Effector memory CD4-positive, alpha-beta T cell (primary cell): ENCODE measurements at places on chromosomes 12 and 14.

DNA sequence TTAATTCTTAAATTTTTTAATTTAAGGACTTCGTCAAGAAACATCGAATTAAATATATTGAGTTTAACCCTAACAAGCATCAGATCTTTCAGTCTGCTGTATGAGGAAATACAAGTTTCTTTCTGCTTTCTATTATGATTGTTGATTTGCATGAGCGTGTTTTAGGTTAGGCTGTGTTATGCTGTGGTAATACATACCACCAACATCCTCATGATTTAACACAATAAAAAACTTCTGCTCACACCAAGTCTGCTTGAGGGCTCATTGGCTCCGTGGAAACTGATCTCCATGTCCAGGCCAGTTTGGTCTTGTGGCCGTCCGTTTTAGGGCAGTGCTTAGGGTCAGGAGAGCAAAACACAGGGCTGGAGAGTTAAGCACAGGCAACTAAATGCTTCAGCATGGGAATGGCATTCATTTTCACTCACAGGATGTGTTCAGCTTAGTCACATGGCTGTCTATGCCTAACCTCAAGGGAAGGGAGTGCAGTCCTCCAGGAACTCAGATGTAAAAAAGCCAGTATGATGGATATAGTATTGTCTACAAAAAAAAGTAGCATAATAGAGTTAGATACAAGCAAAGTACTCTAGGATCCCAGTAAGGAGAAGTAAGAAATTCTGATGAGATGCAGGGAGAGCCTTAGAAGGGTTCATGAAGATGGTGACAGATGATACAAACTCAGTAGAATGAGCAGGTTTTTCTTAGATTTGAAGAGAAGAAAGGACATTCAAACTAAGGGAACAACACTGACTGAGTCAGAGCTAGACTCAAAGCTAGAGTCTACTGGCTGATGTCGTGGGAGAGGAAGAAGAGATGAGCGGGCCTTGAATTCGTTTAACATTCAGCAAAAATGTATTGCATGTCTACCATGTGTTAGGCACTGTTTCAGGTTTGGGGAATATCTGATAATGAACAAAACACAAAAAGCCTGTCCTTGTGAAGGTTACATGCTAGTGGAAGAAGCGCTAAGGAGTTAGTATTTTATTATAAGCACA is 16.3 kb downstream of the MARK3 start:
- DNase-seq, result no peak

DNA sequence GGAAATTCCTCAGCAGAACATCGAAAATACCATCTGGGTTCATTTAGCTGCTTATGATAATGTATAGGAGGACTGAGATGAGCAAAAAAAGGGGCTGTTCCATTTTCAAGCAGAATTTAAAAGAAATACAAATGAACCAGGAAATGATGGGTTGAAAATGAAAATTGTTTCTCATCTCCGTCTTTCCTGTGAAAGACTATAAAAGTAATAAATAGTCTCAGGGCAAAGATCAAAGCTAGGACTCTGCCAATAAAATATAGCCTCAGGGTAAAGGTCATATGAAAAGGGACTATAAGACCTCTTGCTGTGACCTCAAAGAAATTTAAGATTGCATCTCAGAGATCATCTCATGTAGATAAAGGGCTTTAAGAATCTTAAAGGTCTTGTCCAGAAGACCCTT is 478.0 kb downstream of the BTG1 start:
- no peak for DNase-seq

GRCh38 chr12:1220127-1221092 is 229.4 kb downstream of the ERC1 start:
- no peak for DNase-seq

GRCh38 chr14:50775357-50775756 is 55.6 kb downstream of the NIN start:
- DNase-seq, result no peak

DNA sequence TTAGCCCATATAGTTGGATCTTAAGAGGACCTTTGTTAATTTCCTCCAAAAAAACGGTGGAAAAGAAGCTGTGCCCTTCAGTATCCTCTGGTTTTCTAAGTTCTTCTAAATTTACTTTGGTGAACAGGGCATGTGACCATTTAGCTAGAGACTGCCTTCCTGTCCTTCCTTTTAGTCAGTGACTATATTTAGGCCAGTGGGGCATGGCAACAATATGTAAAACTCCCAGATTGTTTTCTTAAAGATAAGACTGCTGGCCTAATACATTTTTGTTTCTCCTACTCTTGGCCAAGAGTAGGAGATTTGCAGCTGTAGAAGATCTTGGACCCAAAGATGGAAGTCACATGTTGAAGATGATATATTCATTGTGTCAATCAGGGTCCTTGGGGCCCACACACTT is 325.1 kb upstream of the DCN start:
- DNase-seq, result no peak

DNA sequence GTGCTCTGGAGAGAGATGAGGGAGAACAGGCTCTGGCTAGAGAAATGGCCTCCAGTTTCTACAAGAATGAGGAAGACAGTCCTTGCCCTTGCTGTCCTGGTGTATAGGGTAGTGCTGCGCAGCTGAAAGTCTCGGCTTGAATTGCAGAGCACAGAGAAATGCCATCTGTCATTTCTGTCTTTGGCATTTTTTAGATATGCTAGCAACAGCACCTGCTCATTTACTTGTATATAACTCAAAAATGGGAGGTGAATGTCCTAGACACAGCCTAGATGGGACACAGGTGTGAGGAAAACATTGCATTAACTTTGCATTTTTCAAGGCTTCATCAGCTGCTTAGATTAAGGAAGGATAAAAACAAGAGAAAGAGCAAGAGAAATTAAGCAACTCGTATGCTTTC is 35.8 kb downstream of the GPR19 start:
- no peak for DNase-seq

DNA sequence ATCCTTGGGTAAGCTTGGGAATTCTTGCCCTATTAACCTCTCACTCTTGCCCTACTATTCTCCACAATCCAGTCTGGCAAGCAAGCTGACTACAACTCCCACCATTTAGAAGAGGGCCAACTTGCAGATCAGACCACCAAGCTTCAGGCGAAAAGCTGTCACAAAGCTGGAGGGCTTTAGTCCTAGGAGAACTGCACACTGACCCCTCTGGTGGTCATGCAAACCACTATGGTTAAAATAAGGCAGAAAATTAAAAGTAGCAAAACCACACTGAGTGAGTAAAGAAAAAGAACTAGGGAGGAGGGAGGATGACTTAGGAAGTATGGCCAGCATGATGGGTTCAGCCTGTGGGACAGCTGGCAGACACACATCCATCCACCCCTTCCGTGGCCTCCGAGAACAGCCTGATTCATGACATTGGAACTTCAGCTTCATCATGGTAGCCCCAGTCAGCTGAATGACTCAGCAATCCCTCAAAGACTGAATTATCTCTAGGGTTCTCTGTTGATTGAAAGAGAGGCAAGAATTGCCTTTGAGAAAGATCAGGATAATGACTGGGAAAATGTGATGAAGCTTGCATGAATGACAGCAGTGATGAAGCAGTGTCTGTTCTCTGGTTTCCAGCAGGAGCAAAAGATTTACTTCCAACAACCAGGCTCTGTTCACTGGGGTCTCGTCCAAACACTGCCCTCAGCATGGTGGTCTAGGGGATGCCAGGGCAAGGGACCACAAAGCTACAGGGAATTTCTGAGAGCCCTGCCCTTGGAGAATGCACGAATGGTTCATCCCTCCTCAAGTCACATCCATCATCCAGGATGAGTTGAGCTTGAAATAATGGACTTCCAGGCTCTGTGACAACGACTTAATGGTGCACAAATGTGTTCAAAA is 24.4 kb downstream of the PITPNM2 start:
- DNase-seq, result no peak

- no peak for DNase-seq
Measured at GRCh38 chr12:76379261-76379660, 31.0 kb upstream of the BBS10 start.

DNA sequence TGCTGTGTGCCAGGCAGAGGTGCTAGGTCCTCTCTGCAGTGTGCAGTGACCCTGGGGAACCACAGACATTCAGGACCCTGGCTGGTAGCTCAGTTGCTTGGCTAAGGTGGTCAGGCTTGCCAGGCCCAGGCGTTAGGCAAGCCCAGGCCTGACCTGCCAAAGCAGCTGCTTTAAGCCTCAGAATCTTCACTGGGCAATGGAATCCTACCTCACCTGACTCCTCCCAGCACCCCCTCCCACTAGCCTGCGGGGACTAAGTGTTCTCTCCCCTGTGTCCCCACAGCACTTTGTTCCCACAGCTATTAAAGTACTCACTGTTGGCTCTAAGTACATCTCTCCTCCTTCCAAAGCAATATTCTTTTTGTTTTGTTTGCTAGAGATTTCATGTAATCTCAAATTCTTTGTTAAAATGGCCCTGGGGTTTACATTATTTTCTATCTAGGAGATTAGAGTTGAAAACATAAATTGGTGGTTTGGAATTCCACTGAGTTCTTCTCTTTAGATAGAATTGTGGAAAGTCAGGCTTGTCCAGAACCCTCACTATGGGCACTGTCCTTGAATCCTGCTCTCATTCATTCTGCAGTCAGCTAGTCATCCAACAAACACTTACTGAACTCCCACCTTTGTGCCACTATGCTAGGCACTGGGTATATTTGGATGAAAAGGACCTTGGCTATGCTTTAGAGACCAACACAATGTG is 44.4 kb downstream of the DGLUCY start:
- no peak for DNase-seq

GRCh38 chr12:86917121-86917520 is 660.9 kb upstream of the MGAT4C start:
- DNase-seq, result no peak

DNA sequence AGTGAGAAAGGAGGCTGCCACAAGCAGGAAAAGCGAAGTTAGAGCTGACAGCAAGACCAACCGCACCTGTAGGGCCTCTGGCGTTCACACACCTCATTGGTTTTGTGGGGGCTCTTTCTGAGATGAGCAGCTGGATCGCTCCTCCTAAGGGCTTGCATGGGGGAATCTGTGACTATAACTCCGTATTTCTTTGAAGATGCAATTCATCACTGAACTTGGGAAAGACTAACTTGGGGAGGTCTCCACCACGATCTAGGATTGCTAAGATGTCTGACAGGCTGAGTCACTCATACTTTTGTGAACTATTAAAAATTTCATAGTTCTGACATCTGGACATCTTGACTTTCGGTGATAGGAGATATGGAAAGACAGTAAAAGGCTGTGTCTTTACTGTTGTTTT is 173.6 kb downstream of the ETV6 start:
- no peak for DNase-seq
